Nucleus accumbens (tissue), 56 donors: ENCODE measurements at places on chromosomes 7 and 10.

- DNase-seq = no peak
Measured at GRCh38 chr7:131595699-131596098, 39.3 kb upstream of the PODXL start.

DNA sequence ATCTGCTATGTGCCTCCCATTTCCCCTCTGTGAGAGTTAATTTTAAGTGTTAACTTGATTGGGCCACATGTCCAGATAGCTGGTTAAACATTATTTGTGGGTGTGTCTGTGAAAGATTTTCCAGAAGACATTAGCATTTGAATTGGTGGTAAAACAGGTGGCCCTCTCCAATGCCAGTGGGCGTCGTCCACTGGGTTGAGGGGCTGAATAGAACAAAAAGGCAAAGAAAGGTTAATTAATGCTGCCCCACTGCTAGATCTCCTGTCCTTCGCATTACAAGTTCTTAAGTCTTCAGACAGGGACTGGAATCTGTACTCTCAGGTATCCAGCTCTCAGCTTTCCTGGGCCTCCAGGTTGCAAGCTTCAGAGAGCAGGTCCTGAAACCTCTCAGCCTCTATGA is 1160.9 kb upstream of the LRRN3 start:
- no peak for DNase-seq

DNA sequence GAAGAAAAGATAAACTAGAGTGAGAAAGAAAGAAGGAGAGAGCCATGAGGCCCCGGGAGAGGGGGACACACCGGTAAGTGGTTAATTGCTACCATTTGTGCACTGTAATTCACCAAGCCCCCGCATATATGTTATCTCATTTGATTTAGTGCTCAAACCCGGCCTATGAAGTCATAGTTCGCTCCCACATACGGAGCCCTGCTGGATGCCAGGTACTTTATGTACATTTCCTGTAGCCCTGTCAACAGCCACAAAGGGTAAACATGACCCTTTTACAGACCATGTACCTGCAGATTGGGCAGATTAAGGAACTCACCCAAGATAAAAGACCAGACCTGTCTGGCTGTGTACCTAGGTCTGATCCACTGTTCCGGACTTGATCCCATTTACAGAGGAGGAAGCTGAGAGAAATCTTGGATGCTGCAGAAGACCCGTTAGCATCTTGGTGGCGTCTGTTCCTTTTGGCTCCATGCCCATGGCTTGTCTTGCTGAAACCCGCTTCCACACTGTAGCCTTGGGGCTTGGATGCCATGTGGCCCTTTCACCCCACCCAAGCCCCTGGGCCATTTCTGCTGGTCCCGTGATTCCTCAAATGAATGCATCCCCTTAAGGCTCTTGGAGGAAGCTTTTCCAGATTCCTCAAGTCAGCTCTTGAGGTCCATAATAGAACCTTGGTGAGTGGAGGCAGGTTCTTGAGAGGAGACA is 32.3 kb downstream of the FAM241B start:
- no peak for DNase-seq

DNA sequence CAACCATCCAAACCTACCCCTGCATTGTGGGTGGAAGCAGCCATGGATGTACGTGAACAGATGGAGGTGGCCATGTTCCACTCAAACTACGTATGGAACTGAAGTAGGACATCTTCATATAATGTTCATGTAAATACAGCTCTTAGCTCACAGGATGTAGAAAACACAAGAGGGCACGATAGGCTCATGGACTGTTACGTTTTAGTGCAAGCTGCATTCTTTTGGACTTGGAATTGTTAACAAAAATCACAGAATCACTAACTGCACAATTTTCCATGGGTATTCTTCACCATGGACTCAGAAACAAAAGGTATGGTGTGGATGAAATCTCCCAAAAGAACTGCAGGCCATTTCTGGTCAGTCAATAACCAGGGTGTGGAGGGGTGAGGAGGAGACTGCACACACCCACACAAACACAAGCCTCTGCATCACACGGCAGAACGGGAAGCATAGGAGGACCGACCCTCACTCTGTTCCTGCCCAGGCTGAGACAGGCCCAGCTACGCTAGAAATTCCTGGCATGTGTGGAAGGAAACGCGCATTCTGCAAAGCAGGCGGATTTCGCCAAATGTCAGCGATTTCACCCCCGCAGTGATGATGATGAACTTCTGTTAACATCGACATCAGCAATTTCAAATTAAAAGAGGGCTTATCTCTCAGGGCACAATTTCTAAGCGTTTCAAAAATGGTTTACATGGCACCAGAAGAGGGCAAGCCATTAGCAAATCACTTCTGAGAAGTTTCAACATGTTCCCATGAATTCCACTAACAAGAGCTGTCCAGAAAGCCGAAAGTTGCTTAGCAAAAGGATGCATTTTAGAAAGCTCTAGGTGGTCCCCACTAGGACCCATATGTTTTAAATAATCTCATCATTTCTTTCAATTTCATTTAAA is 149.0 kb downstream of the TNS3 start:
- no peak for DNase-seq

GRCh38 chr10:78804411-78805032 is 264.2 kb upstream of the ZMIZ1 start:
- no peak for DNase-seq

DNA sequence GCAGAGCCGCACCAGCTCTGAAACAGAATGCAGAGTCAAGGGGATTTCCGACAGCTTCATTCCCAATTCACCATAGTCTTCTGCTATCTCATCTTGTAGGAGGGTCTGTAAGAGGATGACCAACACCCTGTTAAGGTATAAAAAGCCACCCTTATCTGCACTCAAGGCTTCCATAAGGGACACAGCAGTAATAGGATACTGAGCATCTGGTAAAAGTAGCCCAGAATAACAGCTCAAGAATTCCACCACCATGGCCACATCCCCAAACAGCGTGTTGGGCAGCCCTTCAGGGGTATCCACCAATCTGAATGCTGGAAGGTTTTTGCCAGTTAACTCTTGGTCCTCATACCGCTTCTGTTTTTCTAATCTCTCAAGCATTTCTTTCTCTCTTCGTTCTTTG is 43.8 kb downstream of the FZD9 start:
- no peak for DNase-seq
